ENCODE measurements at places on chromosomes 12 and 14.

DNA sequence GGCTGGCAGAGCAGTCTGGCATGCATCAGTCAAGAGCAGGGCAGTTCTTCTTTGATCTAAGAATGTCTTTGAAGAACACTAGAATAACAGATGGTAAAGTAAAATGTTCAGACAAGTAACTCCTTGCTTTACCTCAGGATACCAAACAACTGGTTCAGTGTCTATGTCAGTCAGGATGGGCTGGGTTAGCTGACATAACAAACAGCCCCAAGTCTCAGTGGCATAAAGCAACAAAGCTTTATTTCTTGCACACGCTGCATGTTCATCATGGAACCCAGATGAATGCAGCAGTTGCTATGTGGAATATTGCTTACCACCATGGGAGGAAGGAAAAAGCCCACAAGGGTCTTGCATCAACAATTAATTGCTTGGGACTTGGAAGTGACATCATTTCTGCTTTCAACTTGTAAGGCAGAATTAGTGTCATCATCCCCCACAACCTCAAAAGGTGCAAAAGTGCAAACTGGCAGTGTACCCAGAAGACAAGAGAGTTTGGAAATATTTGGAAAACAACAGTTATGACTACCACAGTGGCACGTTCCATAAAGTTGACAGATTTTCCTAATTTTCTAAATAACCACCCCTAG is 21.2 kb downstream of the GPRC5D start:
- DNase-seq, result no peak
- no peaks in the 10 kb centered on the region for H3K4me1 ChIP-seq
- H3K27me3 ChIP-seq, result peaks cover 8% of the 10 kb centered on the region
- no peak overlapping the region for H3K27ac ChIP-seq

GRCh38 chr12:122104844-122105243 is 26.3 kb downstream of the MLXIP start:
- H3K27me3 ChIP-seq, result no peaks in the 10 kb centered on the region
- H3K36me3 ChIP-seq, result no peaks in the 10 kb centered on the region
- peaks cover 42% of the 10 kb centered on the region for H3K4me1 ChIP-seq
- no peak overlapping the region for H3K27ac ChIP-seq

DNA sequence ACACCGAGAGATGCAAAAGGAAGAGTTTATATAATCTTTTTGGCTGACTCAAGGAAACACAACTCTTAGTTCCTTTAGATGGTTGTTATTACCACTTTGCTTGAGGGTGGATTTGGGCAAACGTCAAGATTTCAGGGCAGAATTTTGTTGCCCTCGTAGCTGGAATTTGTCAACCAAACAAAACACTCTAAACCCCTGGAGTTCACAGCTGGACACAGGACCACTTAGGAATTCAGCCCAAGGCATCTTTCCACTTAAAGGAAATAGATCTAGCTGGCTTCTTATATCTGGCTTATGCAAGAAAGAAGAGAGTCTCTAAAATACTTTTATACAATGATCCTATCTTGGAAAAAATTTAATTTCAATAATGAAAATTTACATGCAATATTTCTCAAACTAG is 237.8 kb upstream of the LRIG3 start:
- H3K4me1 ChIP-seq, result no peaks in the 10 kb centered on the region
- no peak for DNase-seq
- no peak overlapping the region for H3K27ac ChIP-seq
- H3K4me3 ChIP-seq, result no peak overlapping the region

DNA sequence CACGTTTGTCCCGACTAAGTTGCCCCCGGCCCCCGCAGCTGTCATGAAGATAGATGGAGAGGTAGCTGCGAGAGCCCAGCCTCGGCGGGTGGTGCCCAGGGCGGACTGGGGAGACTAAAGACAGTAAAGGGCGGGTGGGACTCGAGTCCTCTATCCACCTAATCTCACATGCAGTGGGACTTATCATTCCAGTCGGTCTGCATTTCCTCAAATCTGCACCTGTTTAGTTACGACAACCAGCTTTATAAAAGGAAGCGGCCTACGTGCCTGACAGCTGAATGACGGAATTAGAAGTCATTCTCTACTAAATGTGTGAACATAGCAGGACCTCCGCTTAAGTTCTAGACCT is 109.8 kb upstream of the EGLN3 start:
- H3K27ac ChIP-seq, result peak overlapping the region; percentile 44
- peak overlapping the region; percentile 63 for H3K4me3 ChIP-seq
- H3K4me1 ChIP-seq, result peaks cover 12% of the 10 kb centered on the region
- no peak for DNase-seq
- peaks cover 11% of the 10 kb centered on the region for H3K27me3 ChIP-seq

GRCh38 chr14:90696720-90697119 is 119.5 kb downstream of the TTC7B start:
- no peaks in the 10 kb centered on the region for H3K27me3 ChIP-seq
- H3K4me3 ChIP-seq, result no peak overlapping the region
- no peaks in the 10 kb centered on the region for H3K36me3 ChIP-seq
- H3K27ac ChIP-seq, result no peak overlapping the region
- H3K4me1 ChIP-seq, result no peaks in the 10 kb centered on the region

- no peak overlapping the region for H3K4me3 ChIP-seq
- no peaks in the 10 kb centered on the region for H3K27me3 ChIP-seq
These were observed 88.9 kb downstream of the ATP2B1 start for GRCh38 chr12:89619764-89620163.

DNA sequence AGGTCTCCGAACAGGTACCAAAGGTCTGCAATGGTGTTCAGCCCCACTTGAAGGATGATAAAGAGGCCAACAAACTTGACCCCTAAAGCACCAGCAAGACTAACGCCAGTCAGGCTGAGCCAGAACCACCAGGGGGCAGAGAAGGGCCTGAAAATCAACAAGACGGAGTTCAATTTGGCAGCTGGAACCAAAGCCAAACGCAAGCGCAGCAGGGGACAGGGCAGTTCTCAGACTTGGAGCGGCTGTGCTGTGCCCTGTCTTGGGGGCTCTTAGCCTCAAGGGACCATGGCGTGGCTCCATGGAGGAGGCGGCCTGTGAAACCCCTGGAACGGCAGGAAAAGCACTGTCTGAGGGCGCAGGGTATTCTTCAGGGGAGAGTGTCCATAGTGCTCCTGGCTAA is 19.6 kb downstream of the POMT2 start:
- no peak overlapping the region for H3K27ac ChIP-seq
- no peaks in the 10 kb centered on the region for H3K36me3 ChIP-seq
- H3K27me3 ChIP-seq, result no peaks in the 10 kb centered on the region
